ENCODE measurements at places on chromosomes 7 and 10.

GRCh38 chr10:35834877-35835494 is 192.9 kb upstream of the FZD8 start:
- no peak for DNase-seq

DNA sequence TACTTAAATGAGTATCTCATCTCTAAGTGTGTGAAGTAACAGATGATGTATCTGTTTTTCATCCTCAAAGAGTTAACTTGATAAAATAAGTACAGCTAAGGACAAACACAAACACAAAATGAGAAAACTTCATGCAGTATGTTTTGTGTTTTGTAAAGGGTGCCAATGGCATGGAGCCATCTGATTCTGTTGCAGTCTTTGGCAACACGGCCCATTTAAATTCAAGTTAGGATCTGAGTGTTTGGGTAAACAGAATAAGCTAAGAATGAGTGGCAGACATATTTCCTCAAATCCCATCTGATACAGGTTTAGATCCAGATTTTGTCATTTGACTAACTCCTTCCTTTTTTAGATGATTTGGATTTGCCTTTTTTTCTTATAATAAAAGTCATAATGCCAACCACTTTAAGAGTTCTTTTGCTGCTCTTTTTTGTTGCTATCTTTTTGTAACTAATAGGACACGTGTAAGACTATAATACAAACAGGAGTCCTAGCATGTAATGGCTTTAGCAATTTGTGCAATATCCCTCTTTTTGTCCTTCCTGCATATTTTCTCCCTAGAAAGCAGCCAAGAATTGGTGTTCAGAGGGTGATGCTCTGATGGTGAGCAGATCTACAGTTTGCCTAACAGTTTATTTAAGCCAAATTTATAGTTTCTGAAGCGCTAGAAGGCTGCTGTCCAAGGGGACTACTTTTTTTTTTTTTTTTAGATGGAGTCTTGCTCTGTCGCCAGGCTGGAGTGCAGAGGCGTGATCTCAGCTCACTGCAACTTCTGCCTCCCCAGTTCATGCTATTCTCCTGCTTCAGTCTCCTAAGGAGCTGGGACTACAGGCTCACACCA is 18.9 kb upstream of the ACTA2 start:
- no peak for DNase-seq

DNA sequence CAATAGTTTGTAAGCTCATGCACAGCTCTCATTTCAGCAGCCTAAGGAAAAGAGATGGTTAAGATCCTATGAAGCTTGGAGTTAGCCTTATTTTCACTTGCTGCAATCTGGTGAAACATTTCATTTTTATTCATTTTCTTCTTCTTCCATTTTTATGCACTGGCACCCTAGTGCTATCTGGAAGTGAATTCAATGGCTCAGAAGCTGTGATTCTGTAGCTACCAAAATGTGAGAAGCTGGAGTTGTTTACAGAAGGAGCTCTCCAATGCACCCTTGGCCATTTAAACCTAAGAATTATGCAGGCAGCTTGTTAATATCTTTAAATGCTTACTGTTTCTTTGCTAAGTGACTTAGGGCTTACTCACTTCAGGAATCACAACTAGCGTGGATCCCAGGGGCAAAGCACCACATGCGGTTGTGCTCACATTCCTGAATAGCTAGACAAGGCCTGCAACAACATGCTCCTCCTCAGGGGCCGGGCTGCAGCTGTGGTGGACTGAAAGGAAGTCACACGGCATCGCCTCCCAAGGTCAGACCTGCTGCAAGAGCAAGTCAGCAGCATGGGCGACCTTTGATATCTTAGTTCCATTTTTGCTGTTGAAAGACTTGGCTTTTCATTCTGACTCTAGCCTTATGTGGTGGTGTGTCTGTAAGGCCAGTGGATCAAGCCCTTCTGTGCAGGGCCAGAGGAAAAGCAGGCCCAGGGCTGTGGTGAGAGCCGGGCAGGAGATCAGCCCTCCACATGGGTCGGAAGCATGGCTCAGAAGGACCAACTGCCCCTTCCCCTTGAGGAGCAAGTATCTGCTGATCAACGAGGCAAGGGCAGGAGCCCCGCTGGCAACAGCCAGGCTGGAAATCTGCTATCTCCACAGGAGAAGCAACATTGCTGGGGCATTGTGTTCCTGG is 91.9 kb upstream of the MBL2 start:
- no peak for DNase-seq

DNA sequence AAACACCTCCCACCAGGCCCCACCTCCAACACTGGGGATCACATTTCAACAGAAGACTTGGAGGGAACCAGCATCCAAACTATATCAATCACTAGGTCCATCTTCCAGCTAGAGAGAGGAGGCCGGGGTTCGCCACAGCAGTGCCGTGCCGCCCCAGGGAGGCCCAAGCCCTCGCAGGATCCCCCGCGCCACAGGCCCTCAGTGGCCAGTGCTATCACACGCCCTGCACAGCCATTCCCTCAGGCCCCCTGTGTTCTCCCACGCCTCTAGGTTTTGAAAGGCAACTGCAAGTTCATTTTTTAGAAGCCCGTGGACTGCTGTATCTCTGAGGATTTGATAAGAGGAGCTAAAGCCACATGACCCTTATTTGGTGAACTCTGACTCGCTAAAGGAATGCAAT is 136.4 kb downstream of the OAT start:
- DNase-seq, result no peak

DNA sequence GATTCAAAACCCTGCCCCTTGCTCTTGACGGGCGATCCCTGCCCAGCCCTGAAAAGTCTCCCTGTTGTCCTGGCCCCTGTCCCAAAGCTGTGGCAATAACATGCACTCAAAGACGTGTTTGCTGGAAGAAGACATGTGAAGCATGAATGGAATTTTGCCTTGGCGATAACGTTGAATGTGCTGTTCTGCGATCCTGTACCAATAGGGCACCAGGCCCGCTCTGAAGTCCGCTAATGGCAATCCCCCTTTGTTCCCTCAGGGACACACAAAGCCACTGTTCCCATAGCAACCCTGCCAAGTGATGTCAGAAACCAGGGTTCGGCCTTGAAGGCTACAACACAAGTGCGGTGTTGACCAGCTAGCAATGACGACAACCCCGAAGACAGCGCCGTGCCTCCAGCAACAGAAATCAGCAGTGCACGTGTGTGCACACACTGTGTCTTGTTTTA is 284.6 kb downstream of the KLF6 start:
- no peak for DNase-seq

DNA sequence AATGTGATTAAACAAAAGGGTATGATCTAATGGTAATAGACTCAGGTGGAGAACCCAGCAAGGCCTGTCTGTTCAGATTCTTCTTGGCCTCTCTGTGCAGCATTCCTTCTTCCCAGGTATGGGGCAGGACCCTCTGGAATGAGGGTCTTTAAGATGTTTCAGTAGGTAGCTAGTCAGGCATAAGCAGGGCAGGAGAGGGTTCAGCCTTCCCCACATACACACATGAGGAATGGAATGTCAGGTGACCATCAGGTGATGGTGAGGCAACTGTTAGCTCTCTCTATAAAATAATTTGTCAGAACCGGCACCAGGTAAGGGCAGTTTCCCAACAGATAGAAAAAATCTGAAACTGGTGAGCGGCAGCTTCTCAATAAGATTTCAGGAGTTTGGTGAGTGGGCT is 222.3 kb upstream of the PHYHIPL start:
- DNase-seq, result no peak

DNA sequence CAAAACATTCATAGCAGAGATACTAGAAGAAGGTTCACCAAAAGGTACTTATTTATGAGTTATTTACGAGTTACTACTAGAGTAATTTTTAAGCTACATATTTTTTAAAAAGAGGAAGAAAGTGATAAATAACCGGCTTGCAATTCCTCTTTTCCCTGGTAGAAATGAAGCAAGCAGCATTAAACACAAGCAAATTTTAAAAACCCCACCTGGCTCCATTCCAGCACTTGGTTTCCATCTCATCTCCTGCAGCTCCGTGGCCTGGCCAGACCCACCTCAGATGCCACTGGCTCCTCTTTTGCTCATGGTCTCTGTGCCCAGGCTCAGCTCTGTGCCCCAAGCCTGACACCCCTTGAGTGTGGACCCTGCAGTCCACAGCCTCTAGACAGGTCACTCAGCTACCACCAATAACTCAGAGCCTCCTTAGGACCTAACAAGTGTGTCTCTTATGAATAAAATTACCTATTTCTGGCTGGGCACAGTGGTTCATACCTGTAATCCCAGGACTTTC is 479.5 kb downstream of the TNS3 start:
- DNase-seq, result no peak

- DNase-seq, result no peak
These were observed 47.6 kb upstream of the PDE1C start for GRCh38 chr7:32117837-32118236.

DNA sequence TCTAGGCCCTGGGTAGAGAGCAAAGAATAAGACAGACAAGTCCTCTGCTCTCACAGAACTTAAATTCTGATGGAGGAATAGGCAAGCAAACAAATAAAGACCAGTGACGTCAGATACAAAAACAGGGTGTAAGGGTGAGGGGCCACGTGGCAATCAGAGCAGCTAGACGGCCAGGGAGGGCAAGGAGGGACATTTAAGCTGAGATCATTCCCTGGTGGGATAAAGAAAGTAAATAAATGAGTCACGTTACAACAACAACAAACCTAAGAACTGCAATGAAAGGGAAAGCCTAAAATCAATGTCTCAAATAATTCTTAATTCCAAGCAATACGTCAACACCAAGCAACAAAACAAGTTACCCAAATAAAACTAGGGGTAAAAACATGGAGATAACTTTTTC is 21.8 kb downstream of the STN1 start:
- DNase-seq, result no peak

- DNase-seq, result no peak
These were observed 172.2 kb upstream of the NEBL start for GRCh38 chr10:21069278-21069677.

DNA sequence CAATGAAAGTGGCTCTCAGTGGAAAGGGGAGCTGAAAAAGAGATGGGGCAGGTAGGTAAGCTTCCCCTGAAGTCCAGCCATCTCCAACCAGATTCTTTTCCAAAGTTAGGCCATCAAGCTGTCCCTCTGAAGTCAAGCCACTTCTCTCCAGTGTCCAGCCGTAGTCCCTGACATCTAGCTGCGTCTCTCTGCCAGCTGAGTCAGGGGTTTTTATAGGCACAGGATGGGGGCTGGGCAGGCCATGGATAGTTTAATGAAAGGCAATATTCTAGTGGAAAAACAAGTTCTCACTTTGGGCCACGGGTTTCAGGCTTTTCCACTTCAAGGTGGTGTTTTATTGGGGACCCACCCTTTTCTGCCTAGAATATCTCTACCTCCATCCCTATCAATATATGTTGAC is 36.8 kb downstream of the AVL9 start:
- no peak for DNase-seq

GRCh38 chr7:80357530-80357929 is 154.3 kb downstream of the GNAT3 start:
- DNase-seq, result no peak

DNA sequence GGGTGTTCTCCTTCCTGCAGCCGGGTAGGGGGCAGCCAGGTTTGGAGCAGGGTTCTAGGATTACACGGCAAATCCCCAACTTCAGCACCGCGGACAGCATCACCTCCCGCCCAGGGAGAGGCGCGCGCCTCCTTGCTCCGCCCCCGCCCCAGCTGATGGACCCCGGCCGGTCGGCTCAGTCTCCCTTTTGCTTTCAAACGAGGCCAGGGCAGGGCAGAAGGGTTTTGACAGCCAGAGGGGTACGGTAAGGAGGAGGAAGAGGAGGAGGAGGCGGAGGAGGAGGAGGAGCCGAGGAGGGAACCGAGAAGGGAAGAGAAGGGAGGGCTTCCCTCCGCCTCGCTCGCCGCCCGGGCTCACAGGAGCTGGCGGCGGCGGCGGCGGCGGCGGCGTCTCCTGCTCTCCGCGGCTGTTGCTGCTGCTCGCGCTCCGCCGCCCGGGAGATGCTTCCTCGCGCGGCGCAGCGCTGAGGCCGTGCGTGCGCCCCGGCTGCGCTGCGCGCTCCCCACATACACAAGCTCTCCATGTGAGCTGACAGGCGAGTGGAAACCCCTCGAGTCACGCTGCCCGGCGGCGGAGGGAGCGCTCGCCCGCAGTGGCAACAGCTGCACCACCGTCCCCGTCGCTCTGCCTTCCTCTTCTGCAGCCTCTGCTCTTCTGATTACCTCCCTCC is 615 bp upstream of the CNTNAP2 start:
- no peak for DNase-seq

- DNase-seq, result no peak
These were observed 4.3 kb downstream of the KCP start for GRCh38 chr7:128906001-128906765.

DNA sequence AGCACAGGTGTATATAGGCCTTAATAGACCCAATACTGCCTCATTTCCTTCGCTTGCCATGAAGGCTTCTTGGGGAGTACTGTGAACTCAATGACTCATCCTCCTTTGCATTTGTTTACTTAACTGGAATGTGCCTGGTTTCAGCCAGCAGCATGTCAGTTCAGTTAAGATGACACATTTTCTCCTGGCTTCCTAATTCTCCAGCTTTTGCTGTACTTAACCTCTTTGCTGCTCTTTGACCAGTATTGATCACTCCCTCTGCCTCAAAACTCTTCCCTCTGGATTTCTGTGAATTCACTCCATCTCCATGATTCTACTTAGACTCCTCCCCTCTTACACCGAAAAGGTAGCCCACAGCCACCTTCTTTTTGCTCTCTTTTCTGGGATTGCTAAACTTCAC is 135.7 kb downstream of the MAGI2 start:
- DNase-seq, result no peak

- DNase-seq, result no peak
These were observed 481.8 kb upstream of the GHITM start for GRCh38 chr10:83657487-83657886.

DNA sequence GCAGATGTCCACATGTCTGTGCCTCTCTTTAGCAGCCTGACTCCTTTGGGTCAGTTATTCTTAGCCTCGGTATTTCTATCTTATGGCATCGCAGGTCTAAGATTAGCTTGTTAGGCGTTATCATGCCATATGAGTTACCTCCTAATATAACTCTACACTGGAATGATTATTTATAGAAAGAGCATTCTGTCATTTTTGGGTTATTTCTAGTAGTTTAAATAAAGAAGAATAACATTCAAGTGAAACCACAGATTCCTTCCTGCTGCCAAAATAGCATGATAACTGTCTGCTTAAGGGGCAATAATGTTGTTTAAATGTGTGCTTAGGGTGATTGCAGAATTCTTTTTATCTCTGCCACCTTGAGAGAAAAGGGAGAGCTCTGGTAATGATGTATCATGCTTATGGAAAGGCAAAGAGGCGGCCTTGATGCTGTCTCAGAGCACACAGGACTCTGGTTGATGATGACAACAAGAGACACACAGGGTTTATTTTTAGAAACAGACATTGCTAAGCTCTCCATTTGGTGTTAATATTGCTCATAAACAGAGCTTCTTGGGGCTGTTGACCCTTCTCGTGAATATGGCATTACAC is 10.4 kb downstream of the HDAC9 start:
- no peak for DNase-seq

- no peak for DNase-seq
These were observed 76.2 kb downstream of the CHN2 start for GRCh38 chr7:29270594-29271318.

GRCh38 chr7:101436221-101436735 is 73.6 kb downstream of the COL26A1 start:
- no peak for DNase-seq

- no peak for DNase-seq
These were observed 365.3 kb upstream of the SHH start for GRCh38 chr7:156177422-156178055.

GRCh38 chr7:7565746-7566650 is 686 bp upstream of the MIOS start:
- DNase-seq, result no peak

- no peak for DNase-seq
These were observed 171.5 kb upstream of the AKR1E2 start for GRCh38 chr10:4654496-4654895.
